Adrenal gland (tissue), 19 donors: ENCODE measurements at places on chromosomes 1 and 21. TPM values are rescaled to one million over a fixed set of nuclear protein-coding genes. Genes with fewer than 3 reads are reported as not detected.
A peak's percentile ranks its signal among the peaks of the same experiment; 100 is the strongest.

GRCh38 chr1:184190616-184191015 lies 139.1 kb downstream of the TSEN15 start:
- no peak overlapping the region for H3K4me3 ChIP-seq
- H3K27ac ChIP-seq, result no peak overlapping the region
- H3K27me3 ChIP-seq, result no peaks in the 10 kb centered on the region

PROX1 gene
- total RNA-seq, result 36.1 TPM

- H3K4me1 ChIP-seq, result peaks cover 5% of the 10 kb centered on the region
- H3K27ac ChIP-seq, result no peak within 1 kb of the TSS
- peak within 1 kb of the TSS; percentile 74 for H3K4me3 ChIP-seq
- H3K27me3 ChIP-seq, result no peaks in the 10 kb centered on the region
Measured at GRCh38 chr1:9996624-9997582, at the start of gene RBP7. RBP7 (plus strand) TSS chr1:9997228; CDS start chr1:9997259, 31 bp downstream.

CCDC24 gene
- total RNA-seq, result 12.6 TPM

UMODL1 gene
- total RNA-seq, result not detected

DNA sequence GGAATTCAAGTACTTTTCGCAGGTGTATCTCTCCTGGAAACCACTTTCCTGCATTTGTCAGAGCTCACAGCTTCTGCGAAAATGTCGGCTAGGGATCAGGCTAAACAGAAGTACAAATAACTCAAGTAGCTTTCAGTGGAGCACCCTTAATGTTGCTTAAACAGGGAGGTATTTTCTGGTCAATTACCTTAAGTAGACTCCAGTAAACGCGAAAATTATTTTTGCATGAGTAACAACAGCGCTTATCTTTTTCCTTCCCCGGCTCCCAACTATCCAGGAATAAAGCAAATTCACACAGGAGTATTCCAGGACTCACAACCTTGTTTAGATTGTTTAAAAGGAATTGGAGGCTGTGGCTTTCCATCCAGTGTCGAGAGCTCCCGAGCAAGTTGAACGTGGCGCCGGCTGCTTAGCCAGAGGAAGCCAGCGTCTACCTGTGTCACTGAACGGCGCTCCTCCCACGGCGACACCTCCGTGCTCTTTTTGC lies 7.3 kb upstream of the SIM2 start:
- no peaks in the 10 kb centered on the region for H3K36me3 ChIP-seq
- no peak for DNase-seq
- H3K4me1 ChIP-seq, result no peaks in the 10 kb centered on the region
- H3K27me3 ChIP-seq, result peaks cover 77% of the 10 kb centered on the region
- H3K4me3 ChIP-seq, result no peak overlapping the region

GRCh38 chr1:201251411-201251810 lies 31.9 kb upstream of the PKP1 start:
- H3K27me3 ChIP-seq, result no peaks in the 10 kb centered on the region
- DNase-seq, result no peak
- no peak overlapping the region for H3K4me3 ChIP-seq
- no peaks in the 10 kb centered on the region for H3K4me1 ChIP-seq

ARMH1 gene
- 0.49 TPM for total RNA-seq

- H3K36me3 ChIP-seq, result peaks cover 27% of the 10 kb centered on the region
- no peak for DNase-seq
- H3K4me3 ChIP-seq, result no peak overlapping the region
- H3K4me1 ChIP-seq, result no peaks in the 10 kb centered on the region
- H3K27ac ChIP-seq, result peak overlapping the region; percentile 8
Measured at GRCh38 chr21:38807986-38808385, 2.3 kb downstream of the ETS2 start.

GRCh38 chr1:82386365-82387011 lies 585.8 kb downstream of the ADGRL2 start:
- H3K36me3 ChIP-seq, result no peaks in the 10 kb centered on the region
- H3K4me3 ChIP-seq, result no peak overlapping the region
- no peak overlapping the region for H3K27ac ChIP-seq
- no peak for DNase-seq
- H3K27me3 ChIP-seq, result no peaks in the 10 kb centered on the region
- H3K4me1 ChIP-seq, result no peaks in the 10 kb centered on the region

GRCh38 chr1:152141971-152142584 lies 16.9 kb downstream of the RPTN start:
- H3K36me3 ChIP-seq, result no peaks in the 10 kb centered on the region
- no peaks in the 10 kb centered on the region for H3K4me1 ChIP-seq
- H3K27me3 ChIP-seq, result no peaks in the 10 kb centered on the region

GRCh38 chr1:151968058-151968457 lies 25.6 kb downstream of the S100A10 start:
- H3K4me1 ChIP-seq, result peaks cover 8% of the 10 kb centered on the region
- H3K27me3 ChIP-seq, result no peaks in the 10 kb centered on the region
- DNase-seq, result no peak
- no peak overlapping the region for H3K4me3 ChIP-seq
- H3K36me3 ChIP-seq, result no peaks in the 10 kb centered on the region
- no peak overlapping the region for H3K27ac ChIP-seq

GRCh38 chr1:239392271-239392670 lies 5.9 kb downstream of the CHRM3 start:
- no peak overlapping the region for H3K4me3 ChIP-seq
- H3K27ac ChIP-seq, result no peak overlapping the region
- H3K4me1 ChIP-seq, result no peaks in the 10 kb centered on the region

RPF1 gene
- 24.7 TPM for total RNA-seq

GRCh38 chr1:28264897-28265296 lies 5.6 kb downstream of the SESN2 start:
- H3K4me1 ChIP-seq, result peaks cover 20% of the 10 kb centered on the region
- no peak for DNase-seq
- H3K27ac ChIP-seq, result no peak overlapping the region
- H3K4me3 ChIP-seq, result no peak overlapping the region
- no peaks in the 10 kb centered on the region for H3K27me3 ChIP-seq
- no peaks in the 10 kb centered on the region for H3K36me3 ChIP-seq

LRRIQ3 gene
- total RNA-seq, result 1.7 TPM

CCDC185 gene
- total RNA-seq, result not detected

ANKRD45 gene
- total RNA-seq, result 0.41 TPM

- peaks cover 3% of the 10 kb centered on the region for H3K27me3 ChIP-seq
- no peak overlapping the region for H3K27ac ChIP-seq
- no peaks in the 10 kb centered on the region for H3K4me1 ChIP-seq
- no peak for DNase-seq
- H3K4me3 ChIP-seq, result no peak overlapping the region
Measured at GRCh38 chr21:37878946-37879660, 37.2 kb downstream of the KCNJ6 start.

GRCh38 chr21:32338209-32338921 lies 39.7 kb downstream of the MRAP start:
- H3K4me3 ChIP-seq, result no peak overlapping the region
- no peaks in the 10 kb centered on the region for H3K4me1 ChIP-seq
- H3K27ac ChIP-seq, result no peak overlapping the region
- no peaks in the 10 kb centered on the region for H3K36me3 ChIP-seq
- H3K27me3 ChIP-seq, result no peaks in the 10 kb centered on the region
- no peak for DNase-seq

- no peaks in the 10 kb centered on the region for H3K36me3 ChIP-seq
- no peak overlapping the region for H3K4me3 ChIP-seq
- H3K27me3 ChIP-seq, result no peaks in the 10 kb centered on the region
- no peak overlapping the region for H3K27ac ChIP-seq
- no peak for DNase-seq
Measured at GRCh38 chr1:162381941-162382750, 618 bp downstream of the C1orf226 start.

GUK1 gene
- 164 TPM for total RNA-seq

DNA sequence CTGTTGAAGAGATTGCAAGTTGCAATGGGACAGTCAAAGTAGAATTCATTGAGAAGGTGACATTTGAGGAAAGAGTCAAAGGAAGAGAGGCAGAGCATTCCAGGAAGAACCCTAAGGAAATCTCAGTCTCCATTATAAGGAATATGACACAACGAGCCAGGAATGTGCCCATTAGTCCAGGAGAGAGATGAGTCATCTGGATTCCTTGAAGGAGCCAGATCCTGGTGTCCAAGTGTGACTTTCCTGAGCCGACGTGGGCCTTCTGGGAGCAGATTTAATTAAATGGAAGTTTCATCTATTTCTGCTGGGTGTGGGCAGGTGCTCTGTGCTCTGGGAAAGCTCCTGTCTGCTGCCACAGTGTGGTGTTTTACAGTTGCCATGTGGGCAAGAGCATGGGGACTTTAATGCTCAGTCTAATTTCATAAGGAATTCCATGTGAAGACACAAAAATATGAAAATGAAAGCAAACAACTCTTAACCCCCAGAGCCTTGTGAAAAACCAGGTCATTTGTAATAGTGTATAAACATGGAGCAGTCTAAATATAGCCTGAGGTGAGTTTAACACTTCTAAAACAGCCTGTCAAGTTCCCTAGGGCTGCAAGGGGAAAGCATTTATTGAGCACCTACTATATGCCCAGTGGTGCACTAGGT lies 111.4 kb upstream of the ARTN start:
- DNase-seq, result peak; percentile 45
- no peak overlapping the region for H3K4me3 ChIP-seq
- H3K27ac ChIP-seq, result no peak overlapping the region
- H3K27me3 ChIP-seq, result no peaks in the 10 kb centered on the region

DNA sequence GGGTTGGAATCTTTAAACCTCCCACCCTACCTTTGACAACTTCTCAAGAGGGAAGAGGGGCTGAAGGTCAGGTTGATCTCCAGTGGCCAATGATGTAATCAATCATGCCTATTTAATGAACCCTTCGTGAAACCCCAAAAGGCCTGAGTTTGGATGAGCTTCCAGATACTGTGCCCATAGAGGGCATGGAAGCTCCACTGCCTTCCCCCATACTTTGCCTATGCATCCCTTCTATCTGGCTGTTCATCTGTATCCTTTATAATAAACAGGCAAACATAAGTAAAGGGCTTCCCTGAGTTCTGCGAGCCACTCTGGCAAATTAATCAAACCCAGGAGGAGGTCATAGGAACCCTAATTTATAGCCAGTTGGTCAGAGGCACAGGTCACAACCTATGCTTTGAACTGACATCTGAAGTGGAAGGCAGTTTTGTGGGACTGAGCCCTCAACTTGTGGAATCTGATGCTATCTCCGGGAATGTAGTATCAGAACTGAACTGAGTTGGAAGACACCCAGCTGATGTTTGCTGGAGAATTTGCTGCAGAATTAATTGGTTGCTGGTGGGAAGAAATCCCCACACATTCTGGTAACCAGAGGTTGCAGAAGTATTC lies 24.8 kb downstream of the S100A10 start:
- H3K27me3 ChIP-seq, result no peaks in the 10 kb centered on the region
- no peaks in the 10 kb centered on the region for H3K36me3 ChIP-seq
- no peak overlapping the region for H3K4me3 ChIP-seq
- H3K27ac ChIP-seq, result no peak overlapping the region
- peaks cover 12% of the 10 kb centered on the region for H3K4me1 ChIP-seq

DNA sequence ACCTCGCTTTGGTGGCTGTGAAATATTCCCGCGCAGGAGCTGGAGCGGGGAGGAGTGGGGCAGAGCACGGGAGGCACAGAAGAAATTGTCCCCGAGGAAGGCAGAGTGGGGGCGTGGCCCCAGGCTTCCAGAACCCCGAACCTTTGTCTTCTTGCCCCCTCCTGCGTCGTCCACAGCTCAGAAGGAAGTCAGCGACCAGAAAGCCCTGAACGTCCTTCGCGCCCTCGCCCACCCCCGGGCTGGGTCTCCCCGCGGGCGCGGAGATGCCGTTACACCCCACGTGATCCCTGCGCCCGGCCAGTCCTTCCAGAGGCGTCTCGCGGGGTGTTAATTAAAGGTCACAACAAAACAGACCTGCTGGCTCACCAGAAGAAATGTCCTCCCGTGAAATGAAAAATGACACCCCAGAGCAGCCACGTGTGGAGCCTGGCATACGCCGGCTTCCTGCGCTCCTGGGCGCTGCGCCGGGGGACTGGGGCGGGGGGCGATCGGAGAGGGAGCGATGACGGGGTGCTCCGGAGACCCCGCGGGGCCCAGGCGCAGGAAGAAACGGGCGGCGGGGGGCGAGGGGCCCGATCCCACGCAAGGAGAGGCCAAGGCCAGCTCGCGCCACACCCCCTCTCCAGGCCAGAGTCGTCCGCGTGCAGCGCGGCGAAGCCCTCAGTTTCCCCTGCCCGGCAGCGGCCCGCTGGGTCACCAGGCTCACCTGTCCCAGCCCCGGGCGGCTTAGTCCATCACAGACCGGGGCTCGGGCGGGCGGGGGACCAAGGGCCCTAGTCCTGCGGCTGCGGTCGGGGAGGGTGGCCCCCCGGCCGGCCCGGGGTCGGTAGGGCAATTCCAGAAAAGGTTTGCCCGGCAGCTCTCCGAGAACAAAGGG lies 995 bp upstream of the KIF26B start:
- H3K27ac ChIP-seq, result no peak overlapping the region
- peak; percentile 38 for DNase-seq
- H3K27me3 ChIP-seq, result peaks cover 9% of the 10 kb centered on the region
- no peaks in the 10 kb centered on the region for H3K36me3 ChIP-seq
- H3K4me1 ChIP-seq, result peaks cover 40% of the 10 kb centered on the region
- H3K4me3 ChIP-seq, result peak overlapping the region; percentile 76

NUF2 gene
- total RNA-seq, result 0.65 TPM
